Fibroblast of lung (primary cell): ENCODE measurements at places on chromosomes 5 and 9.

GRCh38 chr5:97021416-97021815 is 85.5 kb downstream of the LNPEP start:
- DNase-seq: no peak

DNA sequence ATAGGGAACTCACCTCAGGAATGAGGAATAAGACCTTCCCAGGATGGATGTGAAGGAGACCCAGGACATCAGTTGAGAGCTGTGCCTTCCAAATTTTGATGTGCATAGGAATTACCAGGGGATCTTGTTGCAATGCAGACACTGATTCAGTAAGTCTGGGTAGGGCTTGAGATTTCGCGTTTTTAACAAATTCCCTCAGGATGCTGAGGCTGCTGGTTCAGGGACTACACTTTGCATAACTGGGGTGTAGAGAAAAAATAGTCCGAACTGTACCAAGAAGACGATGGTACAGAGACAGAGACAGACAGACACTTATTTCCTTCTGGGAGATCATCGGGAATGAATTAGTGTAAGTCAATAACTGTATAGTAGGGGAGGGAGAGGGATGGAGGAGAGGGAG is 82.3 kb upstream of the FREM1 start:
- no peak for DNase-seq

DNA sequence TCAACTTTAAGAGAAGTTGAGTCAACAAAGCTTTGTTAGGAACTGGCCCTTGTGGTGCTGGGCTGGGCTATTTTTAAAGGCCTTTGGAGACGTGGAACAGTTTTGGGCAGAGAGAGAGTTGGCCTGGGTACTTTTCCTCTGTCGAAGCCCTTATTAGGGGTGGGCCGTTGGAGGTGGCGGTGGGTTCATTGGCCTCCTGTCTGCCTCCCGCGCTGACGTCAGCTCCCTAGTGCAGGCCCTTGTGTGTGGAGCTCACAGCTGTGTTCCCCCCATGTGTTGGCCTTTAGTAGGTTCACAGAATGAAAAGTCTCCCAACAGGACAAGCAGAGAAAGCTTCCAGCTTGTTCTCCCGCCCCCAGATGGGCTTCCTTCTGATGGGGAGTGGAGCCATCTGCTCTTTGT is 2.7 kb downstream of the NCS1 start:
- DNase-seq: no peak

- DNase-seq: no peak
Observed at GRCh38 chr5:123786411-123786810, 274.4 kb downstream of the CSNK1G3 start.

DNA sequence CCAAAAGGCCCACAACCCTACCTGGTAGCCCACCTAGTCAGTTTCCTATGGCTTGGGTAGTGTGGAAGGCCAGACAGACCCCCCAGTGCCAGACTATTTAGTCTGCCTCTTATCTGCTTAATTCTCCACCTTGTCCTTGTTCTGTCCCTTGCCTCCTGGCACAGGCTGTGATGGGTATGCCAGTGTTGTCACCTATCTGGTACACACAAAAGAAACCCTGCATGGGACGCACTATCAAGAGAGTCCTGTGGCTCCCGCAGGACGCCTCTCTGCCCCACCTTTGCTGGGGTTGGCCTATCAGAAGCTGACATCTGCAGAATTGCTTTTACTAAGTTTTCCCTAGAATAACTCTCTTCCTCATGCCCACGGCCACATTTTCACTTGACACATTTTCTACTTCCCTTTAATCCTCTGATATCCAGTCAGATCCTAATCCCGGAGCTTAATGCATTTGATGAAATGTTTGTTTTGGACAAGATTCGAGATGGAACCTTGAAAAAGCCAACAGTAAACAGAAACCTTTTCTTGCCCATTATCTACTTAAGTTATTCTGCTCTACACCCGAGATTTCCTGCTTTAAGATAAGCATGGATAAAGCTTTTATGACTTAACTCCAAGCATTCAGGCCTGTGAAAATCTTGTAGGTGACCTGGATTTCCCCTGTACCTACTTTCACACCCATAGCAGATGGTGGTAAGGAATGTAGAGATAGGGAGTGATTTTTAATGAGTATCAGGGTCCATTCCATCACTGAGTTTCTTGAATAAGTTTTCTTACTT is 468.5 kb downstream of the ZNF608 start:
- no peak for DNase-seq

DNA sequence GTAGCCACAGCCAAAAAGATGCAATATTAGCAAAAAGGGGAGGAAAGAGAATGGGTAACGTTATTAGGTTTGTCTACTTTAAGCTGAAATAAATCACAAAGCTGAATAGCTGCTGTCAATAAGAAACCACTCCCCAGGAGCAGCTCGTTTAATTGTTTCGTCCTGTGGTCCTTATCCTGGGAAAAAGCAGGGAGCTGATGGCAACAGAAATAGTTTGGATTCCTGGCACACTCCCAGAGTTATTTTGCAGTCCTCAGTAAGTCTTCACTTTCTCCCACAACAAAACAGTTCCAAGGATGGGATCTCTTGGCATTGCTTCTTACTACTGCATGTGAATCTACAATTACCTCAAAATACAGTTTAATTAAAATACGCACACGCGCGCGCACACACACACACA is 28.8 kb downstream of the FRMD3 start:
- DNase-seq: peak; percentile 58

- peak; percentile 74 for DNase-seq
Observed at GRCh38 chr5:145347026-145347616, 488.0 kb downstream of the PRELID2 start.
